ENCODE measurements at places on chromosomes 2 and 18.

GRCh38 chr2:235594041-235594440, 100.2 kb downstream of the AGAP1 start:
- peak; percentile 45 for DNase-seq

DNA sequence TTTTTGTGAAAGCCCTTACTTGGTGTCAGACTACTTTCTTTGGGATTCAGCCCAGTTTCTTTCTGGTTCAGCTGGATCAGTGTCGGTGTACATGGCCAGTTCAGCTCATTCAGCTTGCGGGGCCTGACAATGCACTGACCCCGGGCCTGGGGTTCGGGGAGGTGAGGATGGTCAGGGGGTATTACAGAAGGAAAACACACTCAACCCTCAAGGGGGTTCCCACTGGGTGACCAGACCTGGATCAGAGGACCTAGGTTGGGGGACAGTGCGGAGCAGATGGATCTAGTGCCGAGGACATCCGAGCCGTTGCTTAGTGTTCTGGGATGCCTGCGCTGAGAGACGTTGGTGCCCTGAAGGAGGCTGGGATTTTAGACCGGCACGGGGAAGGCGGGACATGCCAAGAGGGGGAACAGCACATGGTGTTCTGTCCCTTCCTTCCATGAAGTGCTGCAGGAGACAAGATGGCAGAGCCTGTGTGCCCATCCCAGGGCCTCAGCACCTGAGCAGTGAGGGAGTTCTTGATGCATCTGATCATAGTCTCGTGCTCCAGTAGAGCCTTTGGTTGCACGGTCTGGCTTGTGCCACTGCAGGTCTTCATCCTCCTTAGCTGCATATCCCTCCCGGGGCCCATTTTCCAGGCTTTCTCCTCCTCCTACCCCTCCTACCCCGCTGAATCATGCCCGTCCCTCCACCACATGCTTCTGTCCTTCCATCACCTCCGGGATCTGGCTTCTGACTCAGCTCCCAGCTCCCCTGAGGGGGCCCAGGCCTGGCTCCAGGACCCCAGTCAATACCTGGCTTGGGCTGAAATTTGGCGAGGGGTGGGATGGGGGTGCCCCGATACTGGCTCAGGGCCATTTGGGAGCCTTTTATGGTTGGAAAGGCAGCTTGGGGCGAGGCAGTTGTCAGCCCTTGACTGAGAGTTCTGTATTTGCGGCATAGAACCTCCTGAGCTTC, 18.0 kb downstream of the SPEG start:
- DNase-seq, result no peak

DNA sequence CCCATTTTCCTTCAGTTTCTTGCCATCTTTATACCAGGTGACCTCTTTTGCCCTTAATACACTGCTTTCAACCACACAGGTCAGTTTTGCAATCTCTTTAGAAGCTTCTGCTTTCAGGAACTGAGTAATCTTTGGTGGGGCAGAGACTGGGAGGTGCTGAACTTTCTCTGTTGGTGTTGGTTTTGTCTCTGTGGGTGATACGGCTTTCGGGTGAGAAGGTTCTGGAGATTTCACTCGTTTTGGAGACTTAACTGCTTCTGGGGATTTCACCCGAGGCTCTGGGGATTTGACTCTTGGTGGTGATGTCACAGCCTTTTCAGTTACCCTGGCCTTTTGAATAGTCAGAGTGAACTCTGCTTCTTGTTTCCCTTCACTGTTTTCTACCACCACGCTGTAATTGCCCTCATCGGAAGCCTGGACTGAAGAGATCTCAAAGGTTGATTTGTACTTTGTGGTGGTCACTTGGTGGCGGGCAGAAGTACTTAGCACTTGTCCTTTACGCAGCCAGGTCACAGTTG, 50.4 kb downstream of the PLEKHA3 start:
- peak; percentile 77 for DNase-seq

DNA sequence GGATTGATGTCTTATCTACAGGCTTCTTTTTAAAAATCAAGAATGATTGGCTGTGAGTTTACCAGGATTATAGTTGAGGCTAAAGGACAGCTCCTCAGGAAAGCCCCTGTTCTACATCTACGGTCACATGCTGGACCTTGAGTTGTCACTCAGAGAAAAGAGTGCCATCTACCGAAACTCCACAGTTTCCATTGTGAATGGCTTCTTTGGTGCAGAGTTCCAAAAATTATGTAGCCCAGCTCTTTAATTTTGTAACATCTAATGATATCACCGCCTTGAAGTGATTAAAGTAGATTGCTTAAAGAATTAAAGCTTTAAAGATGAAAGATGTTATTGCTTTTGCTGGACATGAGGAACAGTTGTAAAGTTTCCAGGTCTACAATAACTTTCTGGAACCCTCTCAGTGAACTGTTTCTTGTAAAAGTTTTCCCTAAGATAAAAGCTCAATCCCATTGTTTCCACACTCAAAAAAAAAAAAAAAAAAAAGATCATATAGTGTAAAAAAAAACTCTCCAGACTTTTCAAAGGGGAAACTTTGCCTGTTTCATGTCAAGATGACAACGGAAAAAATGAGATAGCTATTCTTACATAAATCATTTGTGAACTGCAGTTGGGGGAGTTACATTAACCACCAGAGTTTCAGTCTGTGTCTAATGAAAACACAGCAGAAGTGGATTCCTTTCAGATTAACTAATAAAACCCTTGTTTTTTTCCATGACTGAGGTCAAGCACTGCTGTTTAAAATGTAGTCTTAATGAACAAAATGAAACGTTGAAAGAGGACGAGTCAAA, 4.3 kb downstream of the COL3A1 start:
- DNase-seq, result no peak

GRCh38 chr2:47803770-47804169, 20.8 kb downstream of the MSH6 start:
- no peak for DNase-seq

GRCh38 chr2:84854850-84855249, 26.0 kb downstream of the TRABD2A start:
- DNase-seq, result no peak

DNA sequence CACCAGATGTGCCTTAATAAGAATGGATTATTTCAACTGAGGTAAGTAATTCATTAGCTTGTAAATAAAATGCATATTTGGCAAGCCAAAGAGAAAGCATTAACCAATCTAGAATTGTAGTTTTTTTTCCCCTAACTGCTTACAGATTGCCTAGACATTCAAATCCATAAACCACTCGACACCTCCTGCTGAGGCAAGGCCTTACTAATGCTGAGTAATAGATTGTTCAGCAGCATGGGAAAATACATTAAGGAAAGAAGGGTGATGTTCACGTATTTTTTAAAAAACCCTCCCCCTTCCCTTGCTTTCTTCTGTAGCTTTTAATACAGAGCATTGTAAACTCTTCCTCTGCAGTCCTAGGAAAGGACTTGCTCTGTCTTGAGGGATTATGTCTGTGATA, 17.0 kb upstream of the LINC00305 start:
- DNase-seq, result no peak

- DNase-seq, result no peak
Measured at GRCh38 chr18:62809900-62810299, 94.6 kb downstream of the PHLPP1 start.

- DNase-seq, result no peak
Measured at GRCh38 chr2:215961981-215962380, 51.4 kb downstream of the MREG start.

DNA sequence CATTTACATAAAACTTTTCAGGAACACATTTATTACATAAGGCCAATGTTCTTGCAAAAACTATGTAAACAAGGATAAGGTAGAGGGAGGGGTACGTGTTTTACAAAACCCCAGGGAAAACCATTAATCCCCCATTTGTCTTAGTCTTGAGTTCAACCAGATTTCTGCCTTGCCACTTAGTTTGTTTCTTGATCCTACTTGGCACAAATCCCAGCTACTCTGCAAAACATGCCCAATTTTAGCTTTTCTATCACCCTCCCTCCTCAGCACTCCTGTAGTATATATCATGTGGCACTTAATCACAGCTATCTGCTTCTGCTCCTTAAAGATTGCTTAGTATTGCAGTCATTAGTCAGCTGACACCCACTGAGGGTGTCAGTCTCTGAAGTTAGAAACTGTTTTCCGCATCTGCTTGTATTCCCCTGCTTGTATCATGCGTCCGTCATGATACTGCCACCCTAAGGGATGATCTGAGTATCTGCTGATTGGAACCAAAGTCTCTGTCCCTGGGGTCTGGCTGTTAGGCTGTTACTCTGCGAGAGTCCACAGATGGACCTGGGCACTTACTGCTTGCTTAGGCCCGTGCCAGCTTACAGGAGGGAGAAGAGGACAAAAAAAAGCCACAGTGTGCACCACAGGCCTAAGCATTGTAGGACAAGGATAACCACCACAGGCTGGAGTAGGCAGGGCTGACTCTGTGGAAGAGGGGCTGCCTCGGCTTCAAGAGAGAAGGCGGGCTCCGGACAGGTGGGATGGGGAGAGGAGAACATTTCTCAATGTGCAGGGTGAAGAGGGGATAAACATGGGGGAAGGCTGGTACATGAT, 82.2 kb downstream of the EPAS1 start:
- no peak for DNase-seq

DNA sequence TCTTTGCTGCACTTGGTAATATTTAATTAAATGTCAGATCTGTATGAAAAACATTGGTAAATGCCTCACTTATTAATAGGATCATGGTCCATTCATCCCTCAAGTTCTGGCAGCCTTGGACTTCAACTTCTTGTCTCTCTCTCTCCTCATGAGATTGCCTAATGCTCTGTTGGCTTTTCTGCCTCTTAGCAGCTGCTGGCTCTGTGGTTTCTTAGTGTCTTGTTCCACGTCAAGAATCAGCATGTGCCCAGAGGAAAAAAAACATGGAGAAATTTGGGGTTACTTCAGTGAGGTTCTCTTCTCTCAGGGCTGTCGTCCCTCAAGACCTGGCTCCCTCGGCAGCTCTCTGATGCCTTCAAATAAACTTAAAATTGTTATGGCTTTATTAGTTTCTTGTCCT, 75.4 kb downstream of the TAF4B start:
- peak; percentile 30 for DNase-seq

DNA sequence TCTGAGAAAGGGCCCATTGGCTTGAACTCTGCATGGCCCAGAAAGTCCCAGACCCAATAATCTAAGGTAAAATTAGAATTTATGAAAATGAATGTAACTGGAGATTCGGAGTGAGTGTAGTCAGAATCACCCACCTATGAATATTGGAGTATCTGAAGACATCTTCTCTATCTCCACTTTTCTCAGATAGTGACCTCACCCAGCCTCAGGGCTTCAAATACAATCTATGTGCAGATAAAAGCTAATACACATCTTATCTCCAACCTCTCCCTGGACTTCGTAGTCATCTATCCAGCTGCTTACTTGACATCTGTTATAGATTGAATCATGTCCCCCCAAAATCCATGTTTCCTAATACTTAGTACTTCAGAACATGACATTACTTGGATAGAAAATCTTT, 263.2 kb downstream of the RAD51AP2 start:
- no peak for DNase-seq

GRCh38 chr18:75694292-75694691, 266.8 kb upstream of the SMIM21 start:
- DNase-seq, result no peak

DNA sequence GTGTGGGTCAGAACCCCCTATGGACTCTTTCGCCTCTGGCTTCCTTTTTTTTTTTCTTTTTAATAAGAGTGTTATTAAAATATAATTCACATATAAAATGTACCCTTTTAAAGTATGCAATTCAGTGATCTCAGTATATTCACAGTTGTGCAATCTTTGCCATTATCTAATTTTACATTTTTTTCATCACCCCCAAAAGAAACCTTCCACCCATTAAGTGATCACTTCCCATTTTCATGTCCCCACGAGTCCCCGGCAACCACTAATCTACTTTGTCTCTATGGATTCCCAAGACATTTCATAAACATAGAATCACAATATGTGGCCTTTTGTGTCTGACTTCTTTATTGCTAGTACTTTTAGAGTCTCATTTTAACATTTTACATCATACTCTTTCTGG, 38.7 kb upstream of the ANXA4 start:
- DNase-seq, result no peak

DNA sequence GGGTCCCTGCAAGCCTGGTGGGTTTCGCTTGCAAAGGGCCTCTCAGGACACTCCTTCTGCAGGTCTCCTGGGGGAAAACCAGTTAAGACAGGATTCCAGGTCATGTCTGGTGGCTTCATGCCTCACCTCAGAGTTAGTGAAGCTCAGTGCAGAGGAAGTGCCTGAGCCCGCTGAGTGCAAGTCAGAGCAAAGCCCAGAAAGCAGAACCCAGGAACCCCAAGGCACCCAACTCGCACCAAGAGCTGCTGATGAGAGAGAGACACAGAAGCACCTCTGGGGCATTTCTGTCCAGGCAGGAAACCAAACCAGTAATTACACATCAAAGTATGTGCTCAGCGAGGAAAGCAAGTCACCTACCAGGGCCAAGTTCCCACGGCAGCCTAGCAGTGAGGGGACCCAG, 78.4 kb downstream of the ARHGEF4 start:
- DNase-seq, result no peak

DNA sequence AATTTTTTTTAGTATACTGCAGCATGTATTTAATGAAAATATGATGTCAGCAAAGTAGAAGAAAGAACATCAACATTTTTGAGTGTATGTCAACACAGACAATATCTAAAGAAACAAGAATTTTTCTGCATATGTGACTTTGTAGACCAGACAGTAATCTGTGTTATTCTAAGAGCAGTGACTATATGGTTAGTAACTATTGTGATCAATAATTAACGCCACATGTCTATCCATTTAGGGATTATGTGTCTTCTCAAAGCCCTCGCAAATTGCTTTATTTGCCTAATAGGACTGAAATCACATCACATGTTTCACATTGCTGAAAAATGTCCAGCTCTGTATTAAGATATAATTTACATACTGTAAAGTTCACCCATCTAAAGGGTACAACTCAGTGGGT, 107.8 kb downstream of the GFPT1 start:
- DNase-seq, result no peak

Measured in Kasumi-1 (cell line).